GM23338 (cell line): ENCODE measurements at places on chromosomes 4 and X.

GRCh38 chrX:83345298-83345697 is 162.8 kb upstream of the POU3F4 start:
- no peak for DNase-seq

DNA sequence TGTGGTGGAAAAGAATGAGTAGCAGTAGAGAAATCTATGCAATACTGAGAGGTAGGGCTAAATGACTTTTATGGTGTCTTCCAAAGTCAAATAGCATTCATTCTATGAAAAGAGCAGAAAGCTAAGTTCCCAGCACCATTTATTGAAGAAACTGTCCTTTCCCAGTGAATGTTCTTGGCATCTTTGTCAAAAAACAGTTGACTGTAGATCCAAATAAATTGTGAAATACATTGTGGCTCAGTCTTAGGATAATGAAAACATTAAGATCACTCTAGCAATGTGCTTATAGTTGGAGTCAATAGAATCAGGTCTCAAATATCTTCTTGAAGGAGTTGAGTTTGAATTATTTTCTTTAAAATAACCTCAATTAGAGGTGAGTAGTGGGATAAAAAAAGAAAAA is 19.4 kb downstream of the AREG start:
- no peak for DNase-seq

GRCh38 chrX:15465347-15465746 is 27.8 kb downstream of the PIR start:
- DNase-seq = no peak

DNA sequence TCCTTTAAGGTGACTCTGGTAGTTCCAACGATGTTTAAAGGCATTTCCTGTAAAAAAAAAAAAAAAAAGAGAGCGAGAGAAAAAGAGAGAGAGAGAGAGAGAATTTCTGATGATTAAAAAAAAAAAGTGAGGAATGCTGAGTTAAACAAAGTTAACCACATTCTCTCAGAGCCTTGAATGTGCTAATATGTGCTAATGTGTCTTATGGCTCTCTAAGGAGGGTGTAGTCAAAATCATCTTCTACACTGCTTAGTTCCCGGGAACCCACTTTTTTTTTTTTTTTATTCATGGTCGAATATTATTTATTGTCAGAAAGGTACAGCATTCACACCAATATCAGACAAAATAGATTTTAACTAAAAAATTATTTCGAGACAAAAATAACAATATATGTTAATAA is 111.7 kb downstream of the SNCA start:
- DNase-seq = peak; percentile 26

GRCh38 chrX:25754399-25754798 is 383.7 kb upstream of the MAGEB18 start:
- peak; percentile 19 for DNase-seq

GRCh38 chrX:109049416-109049815 is 313.1 kb upstream of the IRS4 start:
- DNase-seq = peak; percentile 25

- peak; percentile 32 for DNase-seq
Observed at GRCh38 chr4:8427761-8428287, 12.7 kb downstream of the ACOX3 start.

DNA sequence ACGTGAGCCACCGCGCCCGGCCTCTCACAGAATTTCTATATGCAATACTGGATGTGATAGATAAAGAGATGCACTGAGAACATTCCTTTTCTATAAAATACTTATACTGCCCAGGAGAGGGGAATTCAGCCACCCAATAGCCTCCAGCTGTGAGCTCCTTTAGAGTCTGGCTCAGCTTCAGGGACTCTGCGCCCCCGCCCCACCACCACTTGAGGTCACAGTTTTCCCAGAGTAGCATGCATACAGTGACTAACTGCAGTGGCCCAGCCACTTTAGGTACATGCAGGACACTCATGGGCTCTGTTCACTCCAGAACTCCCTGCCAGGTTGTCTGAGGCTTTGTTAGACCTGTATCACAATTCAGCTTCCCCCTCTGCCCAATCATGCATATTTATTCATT is 144.4 kb upstream of the TET2 start:
- peak; percentile 27 for DNase-seq

GRCh38 chr4:55312489-55313101 is 33.4 kb upstream of the SRD5A3 start:
- DNase-seq = peak; percentile 80

DNA sequence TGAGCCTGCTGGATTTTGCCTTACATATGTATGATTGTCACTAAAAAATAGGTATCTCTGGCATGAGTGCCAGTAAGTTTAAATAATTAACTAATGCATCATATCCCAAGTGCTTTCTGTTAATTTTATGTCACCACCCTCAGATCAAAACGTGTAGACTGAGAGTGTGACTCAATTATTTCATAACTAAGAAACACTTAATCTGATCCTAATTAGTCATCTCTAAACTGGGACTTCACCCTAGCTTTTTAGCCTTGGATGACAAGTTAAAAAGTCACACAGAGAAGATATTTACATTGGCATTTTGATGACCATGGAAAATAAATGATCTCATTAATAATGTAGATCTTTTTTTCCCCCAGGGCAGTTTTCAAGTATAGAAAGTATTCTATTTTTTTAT is 23.1 kb upstream of the SLC6A14 start:
- DNase-seq = no peak

GRCh38 chr4:131316086-131316485 is 1833.0 kb upstream of the PCDH10 start:
- no peak for DNase-seq

DNA sequence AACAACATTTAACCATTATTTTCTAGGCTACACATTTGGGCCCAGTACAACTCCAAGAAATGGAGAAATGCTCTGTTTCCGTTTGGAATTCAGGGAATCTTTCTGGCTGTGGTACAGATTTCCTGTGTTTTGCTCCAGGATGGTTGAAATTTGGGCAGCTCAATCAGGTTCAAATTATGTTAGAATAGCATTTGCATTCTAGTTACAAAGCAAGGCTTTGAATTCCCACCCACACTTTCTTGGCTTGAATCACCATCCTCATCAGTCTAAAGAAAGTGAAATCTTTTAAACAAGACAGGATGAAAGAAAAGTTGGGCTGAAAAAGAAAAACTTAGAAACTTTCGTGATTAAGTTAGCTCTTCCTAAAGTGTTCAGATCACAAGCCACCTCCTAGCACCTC is 98.1 kb upstream of the VCX3B start:
- no peak for DNase-seq

DNA sequence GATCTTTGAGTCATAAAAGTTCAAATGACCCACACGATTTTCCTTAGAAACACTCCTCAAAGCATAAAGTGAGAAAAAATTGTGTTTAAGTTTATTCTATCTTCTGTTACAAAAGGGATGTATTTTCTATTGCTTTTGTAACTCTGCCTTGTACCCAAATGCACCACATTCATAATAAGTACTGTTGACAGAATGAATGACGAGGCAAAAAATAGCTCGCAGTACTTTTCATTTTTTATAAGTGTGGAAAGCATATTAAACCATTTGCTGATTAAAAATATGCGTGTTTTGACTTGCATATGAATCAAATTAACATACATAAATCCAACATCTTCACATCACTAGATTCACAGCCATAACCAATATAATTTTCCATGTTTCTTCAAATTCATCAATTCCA is 11.2 kb upstream of the TSPAN5 start:
- no peak for DNase-seq

DNA sequence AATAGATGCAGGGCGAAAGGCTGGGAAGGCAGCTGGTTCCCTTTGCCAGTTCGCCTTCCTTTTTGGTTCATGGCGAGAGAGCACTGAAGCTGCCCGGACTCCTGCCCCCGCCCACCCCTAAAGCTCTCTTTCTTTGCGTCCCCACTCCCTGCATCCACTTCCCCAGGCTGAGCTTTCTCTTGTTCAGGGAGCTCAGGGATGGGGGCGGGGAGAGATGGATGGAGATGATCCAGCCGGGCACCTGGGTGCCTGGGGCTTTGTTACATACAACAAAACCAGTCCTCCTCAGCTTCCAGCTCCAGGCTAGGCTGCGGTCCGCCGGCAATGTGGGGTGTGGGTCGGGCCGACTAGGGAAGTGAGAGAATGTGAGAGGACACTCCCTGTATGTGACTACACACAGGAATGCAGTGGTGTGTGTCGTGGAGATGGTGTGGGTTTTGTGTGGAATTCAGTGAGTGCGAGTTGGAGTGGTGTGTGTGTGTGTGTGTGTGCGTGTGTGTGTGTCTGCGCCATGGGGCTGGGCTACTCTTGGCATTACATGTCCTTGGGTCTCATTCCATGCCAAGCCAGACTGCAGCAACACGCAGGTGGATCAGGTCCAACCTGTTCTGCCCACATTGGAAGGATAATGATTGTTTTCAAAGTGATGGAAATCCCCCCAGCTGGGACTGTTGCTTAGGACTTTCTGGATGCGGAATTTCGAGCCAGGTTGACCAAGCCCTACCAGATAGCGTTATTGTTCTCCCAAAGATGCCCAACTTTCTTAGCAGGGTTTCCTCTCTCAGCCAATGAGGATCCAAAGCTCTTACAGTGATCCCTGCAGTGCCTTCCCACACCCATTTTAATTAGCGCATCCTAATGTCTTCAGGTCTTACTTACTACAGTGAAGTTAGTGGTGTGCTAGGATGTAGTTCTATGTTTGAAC is 149.4 kb upstream of the CHRDL1 start:
- DNase-seq = peak; percentile 45

- no peak for DNase-seq
Observed at GRCh38 chr4:2254665-2255500, 7.0 kb downstream of the MXD4 start.

DNA sequence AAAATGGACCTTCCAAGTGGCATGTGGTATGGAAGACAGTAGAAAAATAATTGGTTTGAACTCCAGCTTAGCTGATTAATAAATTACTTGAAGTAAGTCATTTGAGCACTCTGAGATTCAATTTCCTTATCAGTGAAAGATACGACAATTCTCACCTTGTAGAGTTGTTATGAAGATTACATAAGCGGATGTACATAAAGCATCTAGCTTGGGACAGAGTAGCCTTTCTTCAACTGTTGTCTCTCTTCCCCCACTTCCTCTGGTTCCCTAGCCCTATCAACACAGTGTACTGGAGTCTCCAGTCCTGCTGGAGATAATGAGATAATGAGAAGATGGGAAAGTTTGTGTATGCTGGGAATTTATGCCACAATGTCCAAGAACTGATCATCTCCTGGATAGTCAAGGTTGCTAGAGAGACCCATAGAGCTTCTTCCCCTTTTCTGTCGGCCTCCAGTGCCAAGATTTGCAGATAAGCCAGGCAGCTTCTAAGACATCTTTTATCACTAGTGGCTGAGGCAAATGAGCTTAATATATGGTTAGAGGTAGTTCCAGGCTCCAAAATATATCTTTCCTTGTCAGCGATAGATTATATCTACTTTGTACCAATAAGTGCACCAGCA is 33.9 kb downstream of the VSIG4 start:
- DNase-seq = no peak

- peak; percentile 51 for DNase-seq
Observed at GRCh38 chr4:17153572-17153971, 255.1 kb upstream of the LDB2 start.

- no peak for DNase-seq
Observed at GRCh38 chr4:74453037-74453635, 8.2 kb downstream of the AREG start.

DNA sequence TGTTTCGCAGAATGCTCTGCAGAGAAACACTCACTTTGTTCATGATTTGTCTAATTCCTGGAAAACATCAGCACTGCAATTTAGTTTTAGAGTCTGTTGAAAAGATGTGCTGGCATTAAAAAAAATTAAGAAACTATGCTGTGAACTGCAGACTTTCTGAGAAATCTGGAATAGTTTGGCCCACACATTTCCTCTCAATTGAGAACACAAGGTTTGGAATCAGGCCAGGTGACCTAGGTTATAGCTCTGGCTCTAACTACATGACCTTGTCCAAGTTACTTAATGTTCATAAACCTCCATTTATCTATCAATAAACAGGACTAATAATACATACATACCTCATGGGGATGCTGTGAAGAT is 61.4 kb upstream of the ENPEP start:
- no peak for DNase-seq

GRCh38 chrX:70592091-70592490 is 147.5 kb downstream of the DLG3 start:
- no peak for DNase-seq

- no peak for DNase-seq
Observed at GRCh38 chr4:149987330-149988086, 90.7 kb upstream of the DCLK2 start.

DNA sequence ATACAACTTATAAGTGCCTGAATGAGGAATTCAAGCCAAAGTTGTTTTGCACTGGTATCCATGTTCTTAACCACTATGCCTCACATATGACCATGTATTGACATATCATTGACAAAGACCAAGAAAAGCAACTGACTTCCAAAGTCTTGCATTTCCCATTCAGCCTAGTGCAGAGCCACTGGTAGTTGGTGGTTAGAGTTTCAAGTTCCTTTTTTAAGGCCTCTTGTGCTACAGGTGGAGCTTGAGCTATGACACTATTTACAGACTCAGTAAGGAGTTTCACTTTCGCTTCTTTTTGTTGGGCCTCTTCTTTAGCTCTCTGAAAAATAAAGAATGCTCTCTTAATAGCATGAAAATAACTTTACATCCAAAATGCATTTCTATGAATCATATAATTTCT is 763.0 kb downstream of the DMD start:
- DNase-seq = peak; percentile 1

DNA sequence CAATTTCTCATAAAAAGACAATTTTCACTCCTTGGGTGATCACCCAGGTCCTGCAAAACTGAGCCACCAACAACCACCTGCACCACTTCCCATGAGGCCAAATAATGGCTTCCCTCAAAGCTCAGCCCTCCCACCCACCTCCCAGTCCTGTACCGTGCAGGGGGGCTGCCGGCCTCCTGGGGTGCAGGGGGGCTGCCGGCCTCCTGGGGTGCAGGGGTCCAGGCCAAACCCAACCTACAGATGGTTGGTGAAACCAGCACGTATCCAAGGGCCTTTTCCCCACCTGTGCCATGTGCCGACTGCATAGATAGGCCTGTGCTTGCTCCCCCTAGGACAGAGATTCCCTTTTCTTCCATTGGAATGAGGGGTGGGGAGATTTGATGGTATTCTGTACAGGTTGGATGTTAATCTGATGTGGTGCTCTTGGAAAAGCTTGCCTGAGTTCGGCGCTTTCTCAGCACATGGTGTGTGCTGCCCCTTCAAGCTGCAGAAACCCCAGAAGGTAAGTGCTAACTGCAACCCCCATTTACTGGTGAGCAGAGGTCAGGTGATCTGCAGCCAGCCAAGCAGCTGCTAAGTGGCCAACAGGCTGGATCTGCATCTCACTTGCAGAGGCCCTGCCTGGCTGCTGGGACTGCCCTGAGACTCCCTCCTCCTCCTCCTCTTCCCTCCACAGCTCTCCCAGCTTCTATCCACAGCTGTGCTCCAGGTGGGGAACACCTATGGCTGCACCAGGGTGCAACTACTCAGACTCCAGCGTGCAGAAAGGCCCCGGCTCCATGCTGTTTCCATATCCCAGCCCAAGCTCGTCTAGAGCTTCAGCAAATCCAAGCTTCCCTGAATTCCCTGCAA is 38.8 kb downstream of the FRG1 start:
- DNase-seq = no peak

GRCh38 chrX:1442724-1443367 is 9.9 kb downstream of the ASMTL start:
- DNase-seq = no peak

- DNase-seq = peak; percentile 46
Observed at GRCh38 chr4:7811536-7812191, 128.0 kb downstream of the AFAP1 start.
